ENCODE measurements at places on chromosomes 5 and 9.

DNA sequence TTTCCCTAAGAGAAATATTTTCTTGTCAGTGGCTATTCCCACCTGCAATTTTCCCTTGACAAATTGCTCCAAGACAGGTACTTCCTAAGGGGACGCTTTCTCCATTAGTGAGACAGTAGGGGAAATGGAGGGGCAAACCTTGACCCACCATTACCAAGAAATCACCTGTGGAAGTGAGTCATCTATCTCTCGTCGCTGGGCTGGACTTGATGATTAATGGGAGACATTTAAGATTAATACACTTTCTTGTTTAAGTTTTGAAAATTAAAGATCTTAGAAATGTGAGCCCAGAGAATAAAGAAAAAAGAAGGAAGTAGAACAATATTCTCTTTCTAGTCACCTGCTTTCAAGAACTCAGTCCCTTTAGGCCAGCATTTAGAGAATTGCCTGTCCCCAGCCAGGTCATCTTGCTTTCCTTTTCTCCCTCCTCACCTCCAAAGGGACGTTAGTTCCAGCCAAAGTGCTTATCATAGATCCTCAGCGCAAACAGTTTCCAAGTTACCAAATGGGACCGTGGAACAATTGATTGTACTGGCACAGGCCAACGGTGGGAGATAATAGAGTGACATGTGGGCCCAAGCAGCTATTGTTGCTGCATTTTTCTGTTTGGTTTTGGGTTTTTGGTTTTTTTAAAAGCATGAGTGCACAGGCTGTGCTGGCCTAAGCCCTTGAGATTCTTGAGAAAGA is 284.4 kb downstream of the ENC1 start:
- DNase-seq: no peak

GRCh38 chr5:140349244-140349643 is 2.8 kb upstream of the HBEGF start:
- no peak for DNase-seq

- no peak for DNase-seq
Measured at GRCh38 chr5:136028782-136029742, at the start of gene TGFBI. TGFBI (plus strand) TSS chr5:136028988; CDS start chr5:136029056, 68 bp downstream.

DNA sequence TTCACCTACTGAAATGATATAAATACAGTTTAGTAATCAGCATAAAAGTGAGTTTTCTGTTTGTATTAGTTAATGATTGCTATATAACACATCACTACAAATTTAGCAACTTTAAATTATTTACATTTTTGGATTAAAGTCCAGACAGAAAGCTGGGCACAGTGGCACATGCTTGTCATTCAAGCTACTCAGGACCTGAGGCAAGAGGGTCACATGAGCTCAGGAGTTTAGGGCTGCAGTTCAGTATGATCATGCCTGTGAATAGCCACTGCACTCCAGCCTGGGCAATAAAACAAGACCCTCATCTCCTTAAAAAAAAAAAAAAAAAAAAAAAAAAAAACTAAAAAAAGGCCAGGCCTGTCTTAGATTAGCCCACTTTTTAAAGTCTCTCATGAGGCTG is 273.6 kb upstream of the CTNND2 start:
- DNase-seq: no peak

GRCh38 chr5:35820735-35821134 is 36.0 kb upstream of the IL7R start:
- DNase-seq: no peak

- DNase-seq: no peak
Measured at GRCh38 chr5:143156086-143156485, 247.4 kb downstream of the NR3C1 start.

- DNase-seq: no peak
Measured at GRCh38 chr9:91856419-91856818, 93.6 kb downstream of the ROR2 start.

GRCh38 chr9:5633243-5633642 is 4.3 kb downstream of the RIC1 start:
- DNase-seq: no peak

- DNase-seq: no peak
Measured at GRCh38 chr5:121987685-121988073, 25.9 kb downstream of the SRFBP1 start.

GRCh38 chr9:20376731-20377375 is 245.4 kb downstream of the MLLT3 start:
- DNase-seq: no peak

DNA sequence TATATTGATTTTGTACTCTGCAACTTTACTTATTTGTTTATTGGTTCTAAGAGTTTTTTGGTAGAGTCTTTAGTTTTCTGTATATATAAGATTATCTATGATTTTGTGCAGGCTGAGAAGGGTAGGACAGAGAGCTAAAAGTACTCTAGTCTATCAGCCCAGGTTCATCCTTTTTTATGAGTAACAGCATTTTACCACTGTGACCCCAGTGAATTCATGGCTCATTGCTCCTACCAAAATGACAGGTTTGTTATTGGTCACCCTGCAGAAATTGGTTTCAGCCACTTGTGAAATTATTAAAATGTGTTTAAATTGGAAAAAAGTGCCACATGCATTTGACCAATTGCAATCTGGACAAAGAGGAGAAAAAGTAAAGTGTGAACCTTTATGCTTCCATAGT is 421.4 kb upstream of the DAB2 start:
- DNase-seq: no peak

- no peak for DNase-seq
Measured at GRCh38 chr9:86546712-86547111, 192.5 kb upstream of the TUT7 start.

- no peak for DNase-seq
Measured at GRCh38 chr5:91361055-91361701, 21.9 kb downstream of the ARRDC3 start.

DNA sequence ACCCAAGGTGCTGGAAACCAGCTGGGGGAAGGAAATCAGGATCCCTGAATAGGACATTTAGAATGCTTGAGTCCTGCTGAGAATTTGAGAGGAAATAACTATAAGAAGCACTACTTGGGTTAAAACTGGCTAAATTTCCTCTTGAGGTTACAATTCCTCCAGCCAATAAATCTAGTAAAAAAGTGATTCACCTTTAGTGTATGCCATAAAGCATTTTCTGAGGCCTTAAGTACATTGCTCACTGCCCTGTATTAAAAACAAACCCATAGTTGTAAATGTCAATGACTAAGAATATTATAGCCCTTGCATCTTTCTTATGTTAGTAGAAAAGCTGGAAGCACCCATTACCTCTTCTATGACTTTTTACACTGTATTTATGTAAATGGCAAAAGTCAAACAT is 634.7 kb upstream of the ARRDC3 start:
- no peak for DNase-seq

DNA sequence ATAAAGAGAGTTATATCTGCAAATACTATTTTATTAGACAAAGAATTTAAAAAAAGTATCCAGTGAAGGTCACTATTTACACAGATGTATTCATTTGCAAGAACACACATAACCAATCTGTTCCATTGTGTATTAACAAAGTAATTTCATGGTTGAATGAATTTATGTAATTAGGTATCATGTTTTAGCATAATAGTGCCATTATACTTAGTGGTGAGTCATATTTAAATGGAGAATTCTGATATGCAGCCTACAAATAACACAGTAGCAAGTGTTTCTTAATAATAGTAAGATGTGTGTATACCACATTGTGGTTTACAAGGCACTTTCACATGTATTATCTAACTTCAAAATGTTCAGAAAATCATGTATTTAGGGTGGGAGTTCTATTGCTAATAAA is 1028.5 kb upstream of the ACO1 start:
- no peak for DNase-seq

GRCh38 chr5:135632798-135633197 is 54.0 kb upstream of the CXCL14 start:
- no peak for DNase-seq

DNA sequence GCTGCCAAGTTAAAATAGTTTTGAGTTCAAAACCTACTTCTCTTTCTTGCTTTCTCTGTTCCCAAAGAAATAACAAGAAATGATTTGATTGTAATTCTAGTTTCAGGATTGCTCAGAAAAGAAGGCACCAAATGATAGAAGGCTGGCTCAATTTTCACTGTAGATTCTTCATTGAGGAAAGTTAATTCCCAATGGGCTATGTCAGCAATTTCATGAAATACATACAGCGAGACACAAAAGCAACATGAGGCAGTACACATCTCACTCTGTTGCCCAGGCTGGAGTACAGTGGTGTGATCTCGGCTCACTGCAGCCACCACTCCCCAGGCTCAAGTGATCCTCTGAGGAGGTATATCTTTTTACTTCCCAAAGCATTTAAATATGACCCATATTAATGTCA is 1659.9 kb upstream of the C9orf72 start:
- DNase-seq: no peak

GRCh38 chr9:103203172-103203571 is 208.0 kb downstream of the CYLC2 start:
- DNase-seq: no peak

GRCh38 chr5:8750100-8750499 is 795.8 kb downstream of the SEMA5A start:
- DNase-seq: no peak

- DNase-seq: no peak
Measured at GRCh38 chr5:8905021-8905420, 640.9 kb downstream of the SEMA5A start.

GRCh38 chr5:87114631-87115030 is 153.1 kb upstream of the RASA1 start:
- no peak for DNase-seq

GRCh38 chr5:81590498-81591384 is 160.2 kb downstream of the SSBP2 start:
- no peak for DNase-seq

DNA sequence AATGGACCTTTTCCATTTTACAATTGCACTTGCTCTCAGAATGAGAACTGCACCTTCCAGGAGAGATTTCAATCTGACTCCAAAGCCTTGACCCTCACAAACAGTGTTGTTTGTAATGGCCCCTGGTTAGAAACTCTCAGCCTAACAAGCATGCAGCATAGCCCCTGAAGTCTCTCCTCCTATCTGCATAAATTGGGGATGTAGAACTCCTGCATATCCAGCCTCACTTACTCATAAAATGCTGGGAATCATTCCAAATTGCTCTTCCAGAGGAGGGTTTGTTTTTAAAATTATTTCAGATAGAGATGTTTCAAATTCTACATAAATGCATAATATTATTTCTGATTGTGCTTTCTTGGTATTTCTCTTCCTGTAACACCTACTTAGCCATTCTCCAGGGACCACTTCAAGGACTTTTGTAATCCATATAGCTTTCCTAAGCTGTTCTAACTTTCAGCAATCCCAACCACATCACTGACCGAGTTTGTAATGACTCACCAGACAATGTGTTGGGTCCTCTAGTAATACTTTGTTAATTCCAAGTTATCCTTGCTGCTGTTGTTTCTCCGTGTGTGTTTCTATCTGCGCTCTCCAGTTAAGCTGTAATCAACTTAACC is 143.8 kb upstream of the CCDC152 start:
- no peak for DNase-seq
